Neural crest cell (in vitro differentiated cells): ENCODE measurements at places on chromosomes 3 and 15. TPM values are rescaled to one million over a fixed set of nuclear protein-coding genes. Genes with fewer than 3 reads are reported as not detected.

The CD80 gene
- not detected in 2 replicates for total RNA-seq

The IL17RC gene
- total RNA-seq, result 6.0 and 7.3 TPM in 2 replicates

The SLC9C1 gene
- total RNA-seq, result 0.42 and 0.55 TPM in 2 replicates

The ARGFX gene
- total RNA-seq, result not detected in 2 replicates

The FBXO45 gene
- total RNA-seq, result 16.9 and 17.9 TPM in 2 replicates

- no peak overlapping the region for H3K4me3 ChIP-seq
- no peaks in the 10 kb centered on the region for H3K4me1 ChIP-seq
- H3K36me3 ChIP-seq, result no peaks in the 10 kb centered on the region
- DNase-seq, result no peak
- no peak overlapping the region for H3K27ac ChIP-seq
Measured at GRCh38 chr3:39907981-39908380, 98.6 kb downstream of the MYRIP start.

- H3K4me3 ChIP-seq, result peak within 1 kb of the TSS; percentile 70
- DNase-seq, result peak; percentile 17
- no peaks in the 10 kb centered on the region for H3K36me3 ChIP-seq
- peaks cover 88% of the 10 kb centered on the region for H3K27me3 ChIP-seq
- H3K4me1 ChIP-seq, result peaks cover 22% of the 10 kb centered on the region
- H3K27ac ChIP-seq, result no peak within 1 kb of the TSS
Measured at GRCh38 chr3:129974564-129974832, at the start of gene TRH. Gene TRH (plus strand): TSS chr3:129974720. CDS start chr3:129975817, 1,097 bp downstream.

DNA sequence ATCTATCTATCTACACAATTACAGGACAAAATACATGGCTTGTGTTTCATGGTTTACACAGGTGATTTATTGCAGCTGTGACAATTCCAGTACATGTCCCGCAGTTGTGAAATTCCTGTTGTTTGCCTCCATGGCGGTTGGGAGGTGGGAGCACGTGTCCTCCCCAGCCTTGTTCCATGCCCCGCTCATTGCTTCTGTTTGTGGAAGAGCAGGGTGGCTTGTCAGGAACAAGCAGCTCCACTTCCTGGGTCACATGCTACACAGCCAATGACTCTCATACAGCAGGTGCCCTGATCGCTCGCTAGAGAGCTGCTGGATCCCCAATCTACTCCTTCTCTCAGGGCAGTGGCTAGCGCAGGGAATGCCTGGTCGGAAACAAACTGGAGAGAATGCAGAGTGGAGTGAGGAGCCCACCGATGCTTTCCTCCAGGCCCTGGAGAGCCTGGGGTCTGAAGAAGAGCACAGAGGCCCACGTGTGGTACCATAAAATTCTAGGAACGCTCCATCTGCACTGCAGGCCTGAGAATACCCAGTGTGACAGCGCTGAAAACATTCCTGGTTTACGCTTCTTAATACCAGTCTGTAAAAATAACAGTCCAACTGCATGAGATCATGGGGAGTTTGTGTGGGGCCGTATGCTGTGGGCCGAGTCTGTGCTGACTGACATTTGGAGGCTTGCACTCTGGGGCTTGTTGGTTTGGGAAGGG lies 270.6 kb upstream of the RGMA start:
- H3K27me3 ChIP-seq, result no peaks in the 10 kb centered on the region
- DNase-seq, result no peak
- peak overlapping the region; percentile 20 for H3K4me3 ChIP-seq
- H3K4me1 ChIP-seq, result peaks cover 74% of the 10 kb centered on the region
- peak overlapping the region; percentile 96 for H3K27ac ChIP-seq

- H3K36me3 ChIP-seq, result no peaks in the 10 kb centered on the region
- no peaks in the 10 kb centered on the region for H3K27me3 ChIP-seq
- H3K4me3 ChIP-seq, result no peak overlapping the region
- H3K27ac ChIP-seq, result no peak overlapping the region
- no peak for DNase-seq
Measured at GRCh38 chr3:69560116-69560515, 174.2 kb upstream of the FRMD4B start.

DNA sequence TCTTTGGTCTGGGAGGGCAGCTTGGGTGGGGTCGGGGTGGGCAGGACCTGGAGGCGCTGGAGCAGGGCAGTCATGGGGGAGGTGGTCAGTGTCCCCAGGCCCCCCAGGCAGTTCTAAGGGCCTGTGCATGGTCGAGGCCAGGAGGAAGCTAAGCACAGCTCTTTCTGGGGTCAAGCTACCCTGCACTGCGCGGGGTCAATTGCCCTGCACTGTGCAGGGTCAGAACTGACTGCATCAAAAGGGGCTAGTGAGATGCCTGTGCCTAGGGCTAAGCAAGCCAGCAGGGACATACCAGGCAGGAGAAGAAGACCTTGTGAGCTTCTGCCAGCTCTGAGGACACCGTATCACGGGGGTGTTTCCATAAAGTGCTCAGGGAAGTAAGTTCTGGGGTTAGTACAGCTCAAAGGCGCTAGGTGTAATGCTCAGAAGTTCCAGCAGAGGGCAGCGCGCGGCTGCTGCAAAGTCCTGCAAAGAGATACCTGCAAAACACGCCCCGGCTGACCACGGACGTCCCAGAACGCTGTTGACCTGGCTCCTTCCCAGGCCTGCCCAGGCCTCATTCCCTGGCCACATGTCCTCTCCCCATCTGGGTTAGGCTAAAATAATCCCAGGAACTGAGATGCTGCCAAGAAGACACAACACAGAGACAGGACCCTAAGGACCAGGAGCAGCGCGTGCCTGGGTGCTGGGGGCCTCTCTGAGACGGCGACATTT lies 18.8 kb upstream of the IQSEC1 start:
- DNase-seq, result peak; percentile 86
- no peaks in the 10 kb centered on the region for H3K36me3 ChIP-seq
- no peak overlapping the region for H3K27ac ChIP-seq
- no peak overlapping the region for H3K4me3 ChIP-seq
- peaks cover 28% of the 10 kb centered on the region for H3K4me1 ChIP-seq
- H3K27me3 ChIP-seq, result peaks cover 3% of the 10 kb centered on the region

- H3K36me3 ChIP-seq, result no peaks in the 10 kb centered on the region
- DNase-seq, result no peak
- peaks cover 18% of the 10 kb centered on the region for H3K4me1 ChIP-seq
- H3K27ac ChIP-seq, result no peak overlapping the region
Measured at GRCh38 chr3:193116871-193117270, 124.2 kb upstream of the PLAAT1 start.

DNA sequence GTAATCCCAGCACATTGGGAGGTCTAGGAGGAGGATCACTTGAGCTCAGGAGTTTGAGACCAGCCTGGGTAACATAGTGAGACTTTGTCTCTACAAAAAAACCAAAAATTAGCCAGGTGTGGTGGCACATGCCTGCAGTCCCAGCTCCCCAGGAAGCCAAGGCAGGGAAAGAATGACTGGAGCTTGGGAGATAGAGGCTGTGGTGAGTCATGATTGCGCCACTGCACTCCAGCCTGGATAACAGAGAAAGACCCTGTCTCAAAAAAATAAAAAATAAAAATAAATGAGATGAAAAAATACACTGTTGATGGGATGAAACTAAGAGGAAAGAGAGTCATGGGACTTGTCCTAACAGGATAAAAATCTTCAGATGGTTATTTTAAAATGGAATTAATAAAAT lies 137.6 kb downstream of the IMPG2 start:
- H3K36me3 ChIP-seq, result no peaks in the 10 kb centered on the region
- no peak for DNase-seq
- no peaks in the 10 kb centered on the region for H3K27me3 ChIP-seq
- H3K27ac ChIP-seq, result no peak overlapping the region
- H3K4me3 ChIP-seq, result no peak overlapping the region

- H3K27ac ChIP-seq, result no peak within 1 kb of the TSS
- no peaks in the 10 kb centered on the region for H3K27me3 ChIP-seq
- H3K4me1 ChIP-seq, result no peaks in the 10 kb centered on the region
- H3K36me3 ChIP-seq, result no peaks in the 10 kb centered on the region
- no peak within 1 kb of the TSS for H3K4me3 ChIP-seq
- DNase-seq, result no peak
Measured at GRCh38 chr3:121894301-121894990, at the start of gene SLC15A2. Gene SLC15A2 (plus strand): TSS chr3:121894401. CDS start chr3:121894477, 76 bp downstream.

DNA sequence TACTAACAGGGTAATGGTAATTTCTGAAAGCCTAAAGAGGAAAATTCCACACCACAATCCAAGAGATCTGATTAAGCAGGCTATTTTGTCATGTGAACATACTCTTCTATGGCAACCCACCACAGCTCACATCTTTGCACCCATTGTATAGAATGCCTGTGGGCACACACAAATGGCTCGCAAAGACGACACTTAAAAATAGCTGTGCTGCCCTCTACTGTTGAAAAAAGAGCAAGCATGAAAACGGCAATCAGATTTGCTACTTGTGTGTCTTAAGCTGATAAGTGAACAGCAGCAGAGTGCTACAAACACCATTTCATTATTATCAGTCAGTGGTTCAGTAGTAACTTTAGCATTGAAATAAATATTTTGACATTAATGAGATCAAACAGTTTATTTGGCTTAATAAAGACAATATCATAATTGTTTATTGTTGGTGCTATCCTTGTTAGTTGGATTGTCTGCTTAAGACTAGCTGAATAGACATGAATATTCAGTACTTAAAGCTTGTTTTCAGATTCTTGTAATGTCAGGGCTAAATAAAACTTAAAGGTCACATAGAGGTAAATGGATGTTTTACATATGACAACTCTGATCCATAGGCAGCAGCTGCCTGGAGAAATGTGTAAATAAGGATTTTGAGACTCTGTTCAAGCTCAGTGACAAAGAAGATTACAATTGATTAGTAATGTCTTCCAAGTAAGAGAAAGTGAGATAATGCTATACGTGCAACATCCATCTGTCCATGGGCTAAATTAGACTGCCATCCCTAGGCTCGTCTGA lies 199.1 kb downstream of the LRRN1 start:
- no peak overlapping the region for H3K27ac ChIP-seq
- peaks cover 6% of the 10 kb centered on the region for H3K36me3 ChIP-seq
- H3K4me3 ChIP-seq, result no peak overlapping the region

GRCh38 chr3:114231616-114232015 lies 5.8 kb downstream of the ZNF80 start:
- no peaks in the 10 kb centered on the region for H3K36me3 ChIP-seq
- no peaks in the 10 kb centered on the region for H3K4me1 ChIP-seq
- no peak for DNase-seq

DNA sequence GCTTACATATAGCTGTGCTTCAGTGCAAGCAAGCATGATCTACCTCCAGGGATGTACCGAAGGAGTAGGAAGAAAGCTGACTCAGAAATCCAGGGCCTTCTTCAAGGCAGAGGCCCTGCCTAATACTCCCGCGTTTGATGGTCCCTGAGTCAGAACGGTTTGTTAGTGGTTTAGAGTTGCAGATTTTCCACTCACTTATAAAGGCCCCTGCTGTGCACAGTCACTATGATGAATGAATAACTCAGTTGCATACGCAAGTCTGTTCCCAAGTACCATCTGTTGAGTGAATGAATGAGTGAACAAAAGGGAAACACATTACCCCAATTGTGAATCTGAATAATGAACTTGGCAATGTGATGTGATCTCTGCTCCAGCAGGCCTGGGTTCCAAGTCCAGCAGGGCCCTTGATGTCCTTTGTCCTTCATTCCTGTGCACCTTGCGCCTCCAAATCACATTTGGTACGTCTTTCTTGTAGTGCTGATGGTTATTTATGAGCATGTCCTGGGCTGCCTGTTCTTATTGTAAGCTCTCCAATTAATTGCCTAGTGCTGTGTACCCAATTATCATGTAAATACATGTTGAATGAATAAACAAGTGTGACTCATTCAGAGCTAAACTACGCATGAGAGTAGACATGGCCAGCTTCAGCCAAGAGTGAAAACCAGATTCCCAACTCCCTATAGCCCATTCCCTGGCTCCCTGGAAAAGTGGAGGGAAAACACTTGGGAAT lies 85.3 kb upstream of the LIMD1 start:
- H3K4me3 ChIP-seq, result no peak overlapping the region
- DNase-seq, result peak; percentile 7
- H3K36me3 ChIP-seq, result no peaks in the 10 kb centered on the region
- H3K27ac ChIP-seq, result no peak overlapping the region
- peaks cover 17% of the 10 kb centered on the region for H3K4me1 ChIP-seq

GRCh38 chr15:84034578-84035398 lies 200.8 kb upstream of the GOLGA6L4 start:
- H3K4me3 ChIP-seq, result no peak overlapping the region
- H3K4me1 ChIP-seq, result no peaks in the 10 kb centered on the region
- H3K36me3 ChIP-seq, result no peaks in the 10 kb centered on the region
- DNase-seq, result no peak
- peaks cover 24% of the 10 kb centered on the region for H3K27me3 ChIP-seq

- no peaks in the 10 kb centered on the region for H3K27me3 ChIP-seq
- H3K36me3 ChIP-seq, result peaks cover 3% of the 10 kb centered on the region
Measured at GRCh38 chr3:7254251-7254650, 393.3 kb downstream of the GRM7 start.

GRCh38 chr15:29053661-29054131 lies 167.9 kb downstream of the APBA2 start:
- DNase-seq, result no peak
- H3K4me3 ChIP-seq, result no peak overlapping the region
- no peak overlapping the region for H3K27ac ChIP-seq
- peaks cover 38% of the 10 kb centered on the region for H3K36me3 ChIP-seq
- H3K4me1 ChIP-seq, result peaks cover 57% of the 10 kb centered on the region

DNA sequence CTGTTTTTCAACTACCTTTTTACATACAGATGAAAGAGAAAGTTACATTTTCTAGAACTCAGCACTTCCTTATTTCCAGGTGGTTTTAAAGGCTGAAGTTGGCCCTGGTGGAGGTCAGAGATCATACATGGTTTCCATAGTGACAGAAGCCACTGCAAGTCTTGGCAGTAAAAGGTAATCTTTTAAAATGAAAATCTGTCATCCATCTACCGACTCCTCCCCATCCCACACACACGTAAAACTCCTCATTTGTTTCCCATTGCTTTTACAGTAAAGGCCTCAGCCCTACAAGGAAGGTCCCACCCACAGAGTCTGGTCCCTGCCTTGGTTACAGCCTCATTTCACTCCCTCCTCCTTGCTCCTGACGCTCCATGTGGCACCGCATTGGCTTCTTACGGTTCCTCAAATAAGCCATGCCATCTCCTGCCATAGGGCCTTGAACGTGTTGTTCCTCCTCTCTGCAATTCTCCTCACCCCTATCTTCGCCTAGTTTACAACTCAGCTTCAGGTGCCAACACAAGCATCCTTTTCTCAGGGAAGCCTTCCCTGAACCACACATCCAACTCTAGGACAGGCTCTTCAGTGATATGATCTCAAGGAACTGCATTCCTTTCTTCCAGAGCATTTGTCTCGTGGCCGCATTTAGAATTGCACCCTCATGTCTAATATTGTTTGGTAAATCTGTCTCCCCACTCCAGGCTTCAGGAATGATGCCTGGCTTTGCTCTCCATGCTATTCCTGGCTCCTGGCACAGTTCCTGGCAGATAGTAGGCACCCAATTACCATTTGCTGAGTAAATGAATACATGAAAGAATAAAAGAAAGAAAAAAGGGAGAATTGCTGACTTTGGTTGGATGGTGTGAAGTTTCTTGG lies 2.6 kb downstream of the CYP19A1 start:
- H3K4me3 ChIP-seq, result no peak overlapping the region
- H3K36me3 ChIP-seq, result no peaks in the 10 kb centered on the region
- no peak overlapping the region for H3K27ac ChIP-seq
- no peak for DNase-seq
- peaks cover 24% of the 10 kb centered on the region for H3K27me3 ChIP-seq

GRCh38 chr15:67945951-67946700 lies 106.3 kb upstream of the RNU6-1 start:
- peaks cover 35% of the 10 kb centered on the region for H3K4me1 ChIP-seq
- H3K4me3 ChIP-seq, result peak overlapping the region; percentile 44
- DNase-seq, result peak; percentile 55
- H3K27me3 ChIP-seq, result no peaks in the 10 kb centered on the region
- no peaks in the 10 kb centered on the region for H3K36me3 ChIP-seq
- peak overlapping the region; percentile 99 for H3K27ac ChIP-seq
